ENCODE measurements at places on chromosomes 11 and 22.

DNA sequence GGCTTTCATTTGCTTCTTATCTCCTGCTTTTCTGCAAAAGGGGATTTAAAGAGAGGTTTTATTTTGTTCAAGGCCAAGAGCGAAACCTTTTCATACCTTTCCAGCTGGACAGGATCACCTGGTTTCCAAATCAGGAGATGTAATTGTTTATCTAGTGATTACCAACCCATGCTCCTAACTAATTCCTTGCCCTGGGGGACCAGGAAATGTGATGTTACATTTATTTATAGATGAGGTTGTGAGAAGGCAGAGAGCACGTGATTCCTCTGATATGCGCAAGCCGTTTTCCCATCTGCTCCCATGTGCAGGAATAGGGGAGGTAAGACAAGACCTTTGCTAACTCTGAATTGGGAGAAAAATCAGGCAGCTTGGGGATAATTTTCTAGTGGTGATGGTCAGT lies 507.2 kb upstream of the LARGE1 start:
- DNase-seq: no peak

DNA sequence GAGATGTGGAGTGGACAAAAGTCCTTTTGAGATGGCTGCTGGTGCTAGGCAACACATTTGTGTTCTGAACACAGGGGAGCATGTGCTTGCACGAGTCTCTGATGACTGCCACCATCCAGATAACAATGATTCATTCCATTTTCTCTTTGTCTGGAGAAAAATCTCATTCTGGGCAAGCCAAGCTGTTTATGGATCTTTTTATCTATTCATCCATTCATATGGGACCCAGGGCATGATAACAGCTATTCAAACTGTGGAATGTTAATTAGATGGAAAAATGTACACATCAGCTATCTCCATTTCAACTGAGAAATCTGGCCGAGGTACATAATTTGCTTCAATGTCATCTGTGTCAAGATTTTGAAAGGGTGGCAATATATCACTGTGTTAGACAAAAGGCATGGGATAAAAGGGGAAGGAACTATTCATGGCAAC lies 117.5 kb upstream of the ZBED5 start:
- peak; percentile 99 for DNase-seq

DNA sequence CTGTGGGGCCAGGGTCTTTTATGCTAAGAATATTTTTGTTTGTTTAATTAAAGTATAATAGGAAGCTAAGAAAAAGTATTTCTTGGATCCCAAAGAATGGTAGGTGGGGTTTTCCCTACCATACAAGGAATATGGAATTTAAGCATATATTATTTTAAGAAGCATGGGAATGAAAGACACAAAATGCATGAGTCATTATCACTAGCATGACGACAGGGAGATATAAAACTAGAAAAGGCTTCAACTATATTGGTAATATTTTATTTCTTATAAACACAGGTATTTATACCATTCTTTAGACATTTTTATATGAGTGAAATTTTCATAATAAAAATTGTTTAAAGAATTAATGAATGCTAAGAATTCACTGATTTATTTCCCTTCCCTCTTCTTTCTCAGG lies 39.3 kb upstream of the SOX6 start:
- DNase-seq: no peak

DNA sequence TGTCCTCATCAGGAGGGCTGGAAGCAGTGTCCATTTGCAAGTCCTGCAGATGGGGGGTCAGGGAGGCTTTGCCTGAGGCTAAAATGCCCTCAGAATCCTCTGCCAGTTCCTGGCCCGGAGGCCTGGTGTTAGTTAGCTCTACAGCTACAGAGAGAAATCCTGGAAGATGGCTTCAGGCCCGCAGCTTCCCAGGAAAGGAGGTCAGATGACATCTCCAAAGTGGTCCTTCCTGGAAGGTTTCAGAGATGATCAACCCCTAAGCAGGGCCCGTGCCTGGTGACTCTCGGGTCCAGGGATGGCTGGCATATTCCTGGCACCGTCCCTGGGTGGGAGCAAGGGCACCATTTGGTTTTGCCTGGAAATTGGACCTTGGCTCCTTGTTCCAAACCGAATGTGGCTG lies 959.1 kb downstream of the BRD1 start:
- no peak for DNase-seq

GRCh38 chr11:4072668-4073285 lies 21.8 kb upstream of the RRM1 start:
- peak; percentile 76 for DNase-seq

DNA sequence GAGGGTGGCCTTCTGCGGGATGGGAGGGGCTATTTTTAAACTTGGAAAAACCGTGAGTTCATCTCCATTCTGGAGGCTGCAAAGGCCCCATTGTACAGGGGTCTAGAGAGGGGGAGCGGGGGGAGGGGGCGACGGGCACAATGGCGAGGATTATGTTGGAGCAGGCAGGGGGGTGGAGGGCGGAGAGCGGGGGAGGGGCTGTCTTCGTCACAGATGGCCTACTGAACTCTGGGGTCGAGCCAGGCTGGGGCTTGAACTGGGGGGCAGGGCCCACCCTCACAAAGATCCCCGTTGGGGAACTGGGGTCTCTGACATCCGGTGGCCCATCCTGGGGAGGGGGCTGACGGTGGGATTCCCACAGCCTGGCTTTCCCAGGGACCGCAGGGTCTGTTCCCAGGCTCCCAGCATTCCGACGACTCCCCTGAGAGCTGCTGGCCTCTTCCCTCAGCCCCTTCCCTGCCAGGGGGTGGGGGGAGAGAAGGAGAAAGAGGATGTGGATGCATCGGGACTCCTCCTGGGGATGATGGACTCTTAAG lies 3.4 kb upstream of the MCAM start:
- DNase-seq: peak; percentile 23

- DNase-seq: no peak
Observed at GRCh38 chr11:102116453-102117205, 6.4 kb downstream of the YAP1 start.

GRCh38 chr11:469684-470560 lies 19.8 kb downstream of the PTDSS2 start:
- DNase-seq: no peak

DNA sequence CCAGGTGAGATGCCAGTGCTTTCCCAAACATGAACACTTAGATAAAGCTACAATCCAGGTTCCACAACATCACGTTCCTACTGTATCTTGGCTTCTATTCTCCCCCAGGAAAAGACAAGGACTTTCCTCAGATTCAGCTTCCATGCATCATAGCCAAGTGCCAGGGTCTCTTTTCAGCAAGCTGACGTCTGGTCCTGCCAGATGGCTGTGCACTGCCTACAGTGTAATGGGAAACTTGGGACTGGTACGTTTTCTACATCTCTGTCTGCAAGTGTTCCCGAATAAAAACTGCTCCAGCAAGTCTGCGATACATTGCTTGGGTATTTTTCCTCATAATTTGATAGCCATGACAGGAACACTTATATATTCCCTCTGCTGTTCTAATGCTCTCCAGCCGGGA lies 412.5 kb downstream of the FAM181B start:
- DNase-seq: no peak

DNA sequence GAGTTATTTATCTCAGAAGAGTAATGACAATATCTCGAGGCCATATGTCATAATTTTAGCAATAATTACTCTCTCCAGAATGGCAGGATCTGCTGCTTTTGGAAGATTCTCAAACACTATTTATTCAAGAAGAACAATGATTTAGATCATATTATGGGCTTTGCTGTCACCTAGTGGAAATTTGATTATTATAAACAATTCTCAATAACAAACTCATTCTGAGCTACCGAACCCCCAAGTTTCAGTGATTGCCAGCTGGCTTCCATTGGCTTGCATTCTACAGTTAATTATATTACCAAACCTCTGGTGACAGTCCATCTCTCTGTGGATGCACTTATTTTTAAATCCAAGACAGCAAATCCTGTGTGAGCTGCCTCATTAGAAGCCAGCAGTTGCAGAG lies 27.9 kb upstream of the SLC36A4 start:
- no peak for DNase-seq

- DNase-seq: no peak
Observed at GRCh38 chr11:121105481-121106195, 4.6 kb downstream of the TECTA start.

- no peak for DNase-seq
Observed at GRCh38 chr11:114209343-114209742, 86.9 kb upstream of the NNMT start.

DNA sequence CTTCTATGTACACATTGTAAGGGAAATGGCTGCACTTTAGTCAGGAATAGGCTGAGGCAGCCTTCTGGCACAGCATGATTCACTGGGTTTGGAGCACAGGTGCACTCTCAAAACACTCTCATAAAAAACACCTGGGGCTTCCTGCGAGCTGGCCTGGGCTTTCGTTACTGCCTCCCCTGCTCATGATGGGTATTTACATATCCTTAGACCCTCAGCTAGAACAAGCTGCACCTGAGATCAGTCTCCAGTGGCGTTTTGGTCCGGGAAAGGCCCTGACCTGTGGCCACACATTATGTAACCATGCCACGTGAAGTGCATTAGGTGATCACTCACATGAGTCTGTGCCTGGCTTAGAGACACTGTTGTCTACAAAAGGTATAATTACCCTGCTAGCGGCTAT lies 321.7 kb downstream of the TMEM135 start:
- no peak for DNase-seq

- DNase-seq: no peak
Observed at GRCh38 chr11:133070791-133071190, 461.5 kb downstream of the OPCML start.

DNA sequence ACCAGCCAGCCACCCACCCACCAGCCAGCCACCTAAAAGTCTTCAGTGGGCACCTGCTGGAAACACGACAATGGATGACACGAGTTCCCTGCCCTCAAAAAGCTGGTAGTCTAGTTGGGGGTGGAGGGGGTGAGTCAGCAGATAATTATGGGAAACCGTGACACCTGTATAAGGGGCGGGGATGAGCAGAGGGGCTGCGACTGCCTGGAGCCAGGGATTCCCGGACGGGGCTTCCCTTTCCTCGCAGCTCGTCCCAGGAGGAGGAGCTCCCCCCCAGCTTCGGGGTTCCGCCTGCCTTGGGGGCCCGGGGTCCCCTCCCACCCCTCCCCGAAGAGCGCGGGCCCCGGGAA lies 2.3 kb upstream of the RTN4RL2 start:
- DNase-seq: no peak

DNA sequence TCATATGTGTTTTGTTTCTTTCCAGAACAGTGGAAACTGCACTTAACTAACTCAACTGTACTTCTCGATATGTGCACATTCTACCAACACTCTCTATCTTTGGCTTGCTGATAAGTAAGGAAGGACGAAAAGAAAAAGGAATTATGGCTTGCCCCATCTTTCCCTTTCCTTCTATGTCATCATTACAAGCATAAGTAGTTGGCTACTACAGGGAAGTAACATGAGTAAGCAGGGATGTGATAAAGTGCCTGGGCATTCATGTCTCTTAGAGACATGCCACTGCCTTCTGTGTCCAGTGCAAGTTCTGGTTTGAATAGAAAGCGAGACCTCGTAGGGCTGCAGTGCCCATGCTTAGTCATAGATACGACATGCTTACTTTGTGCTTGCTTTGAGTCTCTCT lies 342.5 kb downstream of the ETS1 start:
- DNase-seq: no peak

DNA sequence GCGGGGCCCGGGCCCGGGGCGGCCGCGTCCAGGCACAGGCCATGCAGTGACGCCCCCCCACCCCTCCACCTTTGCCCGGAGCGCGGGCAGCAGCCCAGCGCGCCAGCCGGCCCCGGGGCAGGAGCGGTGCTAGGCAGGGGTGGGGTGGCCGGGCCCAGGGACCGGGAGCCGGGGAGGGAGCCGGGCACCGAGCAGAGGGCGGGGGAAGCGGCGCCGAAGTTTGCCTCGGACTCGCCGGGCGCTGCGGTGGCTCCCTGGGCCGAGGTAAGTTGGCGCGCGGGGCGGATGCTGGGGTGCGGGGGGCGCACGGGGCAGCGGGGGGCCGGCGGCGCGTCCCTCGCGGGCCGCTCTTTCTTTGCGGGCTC lies 332 bp downstream of the TEAD1 start:
- no peak for DNase-seq

- no peak for DNase-seq
Observed at GRCh38 chr22:36026741-36027140, 1.9 kb downstream of the RBFOX2 start.

GRCh38 chr22:33126881-33127280 lies 68.7 kb upstream of the SYN3 start:
- peak; percentile 41 for DNase-seq

DNA sequence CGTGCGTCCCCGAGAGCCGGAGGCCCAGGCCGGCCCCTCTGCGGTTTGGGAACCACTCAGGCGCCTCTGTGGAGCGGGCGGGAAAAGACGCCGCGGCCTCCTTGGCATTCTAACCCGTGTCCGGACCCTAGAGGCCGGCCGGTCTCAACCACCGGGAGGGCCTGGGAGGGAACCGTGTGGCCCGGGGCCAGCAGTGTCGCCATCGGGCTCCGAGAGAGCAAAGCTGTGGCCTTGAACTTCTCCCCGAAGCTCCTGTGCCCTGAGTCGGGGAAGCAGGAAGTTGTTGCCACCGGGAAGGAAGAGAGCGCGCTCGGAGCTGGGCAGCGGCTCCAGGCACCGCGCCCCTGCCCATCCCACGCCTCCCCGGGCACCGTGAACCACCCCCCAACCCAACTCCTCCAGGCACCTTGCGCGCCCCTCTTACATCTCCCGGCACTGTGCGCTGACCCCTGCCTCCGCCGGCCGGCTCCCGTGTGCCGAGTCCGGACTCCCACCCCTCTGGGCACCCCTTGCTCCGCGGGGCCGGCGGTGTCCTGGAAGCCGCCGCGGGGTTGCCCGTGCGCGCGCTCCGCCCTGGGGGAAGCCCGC lies 80.0 kb upstream of the PPARA start:
- no peak for DNase-seq

DNA sequence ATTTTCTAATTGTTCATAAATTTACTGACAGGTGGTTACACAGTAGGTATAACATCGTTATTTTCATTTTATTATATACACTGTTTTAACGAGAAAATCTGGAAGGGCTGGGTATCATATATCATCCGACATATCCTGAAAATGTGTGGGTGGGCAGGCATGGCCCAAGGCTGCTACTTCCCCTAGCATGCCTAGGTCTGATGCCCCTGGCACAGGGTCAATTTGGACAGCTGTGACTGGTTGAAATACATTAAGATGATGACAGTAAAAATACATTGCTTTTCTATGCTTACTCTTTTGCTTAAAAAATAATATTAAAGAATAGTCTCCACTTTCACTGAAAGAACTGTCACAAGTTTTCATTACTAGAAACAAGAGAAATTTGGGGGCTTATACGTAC lies 908.8 kb downstream of the OPCML start:
- no peak for DNase-seq

GRCh38 chr22:22110548-22111266 lies 128.1 kb upstream of the TOP3B start:
- DNase-seq: peak; percentile 53

DNA sequence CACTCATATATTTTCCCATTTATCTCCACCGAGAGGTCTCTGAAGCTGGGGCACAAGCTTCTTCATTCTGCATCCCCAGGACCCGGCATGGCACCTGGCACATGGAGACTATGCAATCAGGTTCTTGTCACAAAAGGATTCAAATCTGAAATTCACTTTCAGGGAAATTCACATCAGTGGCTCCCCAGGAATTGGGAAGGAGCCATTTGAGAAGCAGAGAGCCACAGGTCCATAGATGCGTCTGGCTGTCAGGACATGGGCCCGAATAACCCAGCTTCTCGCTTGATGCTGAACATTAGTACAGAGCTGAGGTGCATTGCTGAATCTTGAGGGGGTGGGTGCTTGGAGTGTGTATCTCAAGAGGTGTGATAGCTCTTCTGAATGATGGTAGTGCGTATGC lies 82.5 kb downstream of the TSPAN18 start:
- DNase-seq: no peak
